ENCODE measurements at places on chromosomes 3 and 15. TPM values are rescaled to one million over a fixed set of nuclear protein-coding genes. Genes with fewer than 3 reads are reported as not detected.

- no peak for DNase-seq
Observed at GRCh38 chr3:178353006-178353694, 183.1 kb upstream of the KCNMB2 start.

GRCh38 chr3:132536442-132537153 lies 60.5 kb upstream of the ACKR4 start:
- no peak for DNase-seq

DNA sequence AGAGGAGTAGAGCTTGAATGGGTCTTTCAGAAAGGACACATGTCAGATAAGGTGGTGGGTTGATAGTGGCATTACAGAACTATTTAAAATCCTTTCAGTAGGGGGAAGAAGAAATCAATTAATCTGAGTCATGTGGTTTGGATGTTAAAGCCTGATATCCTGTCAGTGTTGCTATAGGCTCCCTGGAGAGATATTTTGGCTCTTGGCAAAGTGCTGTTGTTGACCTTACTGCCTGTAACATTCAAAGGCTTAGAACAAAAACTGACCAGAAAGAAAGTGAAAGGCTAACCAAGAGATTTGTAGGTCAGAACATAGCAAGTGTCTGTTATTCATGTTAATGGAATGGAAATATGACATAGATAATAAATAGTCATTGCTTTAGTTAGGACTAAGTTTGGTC lies 552.9 kb downstream of the DIPK2A start:
- no peak for DNase-seq

Gene AADACL2
- 0.18 TPM for total RNA-seq

Gene SAMD7
- total RNA-seq: not detected

Gene OIP5
- total RNA-seq: 4.5 TPM

DNA sequence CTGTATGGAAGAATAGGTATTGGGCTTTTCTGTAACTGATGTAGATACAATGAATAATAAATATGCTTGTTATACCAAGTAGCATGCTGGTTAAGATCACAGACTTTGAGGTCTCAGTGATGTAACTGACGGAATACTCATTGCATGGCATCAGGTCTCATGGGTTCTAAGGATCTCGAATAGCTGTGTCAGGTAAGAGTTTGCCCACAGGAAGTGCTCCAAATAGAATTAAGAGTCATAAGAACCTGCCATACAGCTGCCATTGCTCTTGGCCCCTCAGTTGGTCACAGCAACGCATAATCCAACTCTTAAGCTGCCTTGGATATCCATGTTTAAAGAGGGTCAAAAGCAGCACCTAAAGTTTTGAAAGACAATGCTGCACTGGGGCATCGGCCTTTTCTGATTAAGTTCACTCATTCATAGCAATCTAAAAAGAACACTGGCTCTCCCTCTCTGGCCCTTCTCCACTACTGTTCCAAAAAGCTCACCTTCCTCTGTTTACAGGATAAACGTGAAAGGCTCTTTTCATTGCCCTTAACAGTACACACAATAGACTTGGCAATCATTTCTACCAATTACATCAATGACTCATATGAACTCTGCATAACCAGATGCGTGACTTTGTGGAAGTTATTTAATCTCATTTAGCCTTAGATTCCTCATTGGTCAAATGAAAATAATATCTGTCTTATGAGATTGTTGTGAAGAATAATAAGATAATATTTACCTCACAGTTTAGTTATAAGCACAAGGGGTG lies 74.6 kb downstream of the ZBTB20 start:
- no peak for DNase-seq

DNA sequence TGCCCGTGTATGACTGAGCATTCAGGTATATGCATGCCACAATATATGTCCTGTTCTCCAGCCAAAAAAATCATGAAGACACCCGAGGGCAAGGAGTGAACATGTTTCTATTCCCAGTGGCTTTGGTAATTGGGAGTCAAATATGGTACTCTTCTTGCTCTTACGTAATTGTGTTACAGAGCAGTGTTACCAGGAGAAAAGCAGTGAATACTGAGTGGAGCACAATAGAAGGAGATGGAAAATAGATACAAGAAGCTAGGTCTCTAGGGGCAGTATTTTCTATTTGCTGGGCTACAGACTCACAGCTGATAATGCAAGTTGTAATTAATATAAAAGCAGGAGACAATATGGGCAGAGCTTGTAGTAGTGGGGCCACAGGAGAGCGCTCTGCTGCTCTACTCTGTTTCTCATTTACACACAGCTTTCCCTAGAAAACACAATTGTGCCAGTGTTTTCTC lies 13.2 kb downstream of the MEIS2 start:
- no peak for DNase-seq

DNA sequence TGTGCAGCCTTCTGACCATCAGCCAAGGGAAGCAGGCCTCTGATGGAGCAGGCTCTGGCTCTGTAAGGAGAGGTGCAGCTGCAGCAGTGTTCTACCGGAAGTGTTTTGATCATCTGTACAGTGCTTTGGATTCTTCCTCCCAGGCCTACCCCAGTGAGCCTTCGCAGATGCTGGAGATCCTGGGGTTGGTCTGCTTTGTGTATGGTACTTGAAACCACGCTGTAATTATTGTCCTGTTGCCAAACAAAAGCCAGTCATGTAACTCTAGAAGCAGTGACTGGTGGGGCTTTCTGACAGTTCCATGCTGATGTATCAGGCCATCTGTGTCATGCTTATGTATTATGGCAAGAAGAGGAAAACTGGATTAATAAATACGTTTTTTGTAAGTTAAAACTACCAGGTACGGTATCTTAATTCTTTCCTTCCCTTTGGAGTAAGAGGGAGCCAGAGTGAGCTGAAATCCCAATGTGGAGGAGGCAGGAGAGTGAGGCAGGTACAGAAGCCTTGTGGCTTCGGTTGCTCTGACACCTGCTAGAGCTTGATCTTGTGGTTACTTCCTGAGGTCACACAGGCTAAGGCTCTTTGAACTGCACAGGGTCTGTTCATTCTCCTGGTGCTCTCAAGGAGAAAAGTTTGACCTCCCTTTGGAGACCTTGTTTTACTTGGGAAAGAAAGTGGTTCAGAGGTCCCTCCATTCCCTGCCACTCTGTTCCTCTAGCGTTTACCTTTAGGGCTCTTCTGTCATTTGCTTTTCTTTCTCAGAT lies 3.7 kb downstream of the TMEM42 start:
- no peak for DNase-seq

Gene PLCH1
- 8.5 TPM for total RNA-seq

Measured in left colon (tissue), 2 donors.